Chondrocyte (in vitro differentiated cells): ENCODE measurements at places on chromosomes 11 and 22. TPM values are rescaled to one million over a fixed set of nuclear protein-coding genes. Genes with fewer than 3 reads are reported as not detected.

The IFITM2 gene
- 100 to 109 TPM (median 107 TPM) in 3 replicates for total RNA-seq

The OR51B4 gene
- not detected in 3 replicates for total RNA-seq

The MS4A6A gene
- not detected in 3 replicates for total RNA-seq

The PDGFD gene
- 0.44 to 5.0 TPM (median 0.45 TPM) in 3 replicates for total RNA-seq

The UBQLN3 gene
- total RNA-seq, result 0.13 to 0.31 TPM in 2 of 3 replicates, not detected in the other

The GSTT2 gene
- total RNA-seq, result not detected in 3 replicates

The RAB38 gene
- total RNA-seq, result not detected in 3 replicates

GRCh38 chr11:122697636-122698167 lies 42.2 kb downstream of the UBASH3B start:
- H3K4me3 ChIP-seq, result no peak overlapping the region
- H3K4me1 ChIP-seq, result peaks cover 6% of the 10 kb centered on the region
- H3K27me3 ChIP-seq, result no peaks in the 10 kb centered on the region
- DNase-seq, result no peak
- no peaks in the 10 kb centered on the region for H3K36me3 ChIP-seq
- no peak overlapping the region for H3K27ac ChIP-seq

DNA sequence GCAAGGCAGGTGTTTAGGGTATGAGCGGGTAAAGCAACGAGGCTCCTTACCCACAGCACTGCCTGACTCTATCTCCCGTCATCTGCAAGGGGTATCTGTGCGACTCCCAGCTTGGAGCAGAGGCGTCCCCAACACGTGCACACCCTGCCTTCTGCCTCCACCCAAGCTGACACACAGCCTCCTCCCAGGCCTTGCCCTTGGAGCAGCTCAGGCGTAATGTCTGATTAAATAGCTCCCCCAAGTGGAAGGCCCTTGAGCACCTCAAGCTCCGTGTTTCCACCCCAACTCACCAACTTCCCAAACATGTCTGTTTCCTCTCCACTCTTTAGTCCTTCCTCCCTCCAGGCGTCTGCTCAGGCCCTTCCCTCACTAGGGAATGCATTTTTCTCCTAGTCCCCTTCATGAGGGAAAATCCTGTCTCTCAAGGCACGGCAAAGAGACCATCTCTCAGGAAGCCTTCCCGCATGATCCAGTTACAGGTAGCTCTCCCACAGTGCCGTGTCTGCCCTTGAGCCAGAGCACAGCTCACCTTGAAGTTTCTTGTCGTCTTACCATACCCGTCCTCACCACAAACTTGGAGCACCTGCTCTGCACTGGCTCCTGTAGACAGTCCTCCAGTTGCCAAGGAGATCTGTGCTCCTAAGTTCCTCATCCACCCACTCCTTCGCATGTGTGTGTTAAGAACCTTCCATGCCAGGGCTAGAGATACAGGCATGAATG lies 15.8 kb downstream of the CYB5R2 start:
- H3K36me3 ChIP-seq, result peaks cover 32% of the 10 kb centered on the region
- no peak overlapping the region for H3K4me3 ChIP-seq
- DNase-seq, result no peak
- no peak overlapping the region for H3K27ac ChIP-seq

- no peak for DNase-seq
- no peaks in the 10 kb centered on the region for H3K27me3 ChIP-seq
- no peak overlapping the region for H3K27ac ChIP-seq
- peaks cover 42% of the 10 kb centered on the region for H3K36me3 ChIP-seq
- no peak overlapping the region for H3K4me3 ChIP-seq
- no peaks in the 10 kb centered on the region for H3K4me1 ChIP-seq
These were observed 9.4 kb downstream of the TUG1 start for GRCh38 chr22:30978304-30978962.

GRCh38 chr11:66454828-66455227 lies 11.9 kb upstream of the PELI3 start:
- H3K4me1 ChIP-seq, result no peaks in the 10 kb centered on the region
- H3K27ac ChIP-seq, result no peak overlapping the region
- no peak overlapping the region for H3K4me3 ChIP-seq
- peaks cover 5% of the 10 kb centered on the region for H3K36me3 ChIP-seq
- no peak for DNase-seq

DNA sequence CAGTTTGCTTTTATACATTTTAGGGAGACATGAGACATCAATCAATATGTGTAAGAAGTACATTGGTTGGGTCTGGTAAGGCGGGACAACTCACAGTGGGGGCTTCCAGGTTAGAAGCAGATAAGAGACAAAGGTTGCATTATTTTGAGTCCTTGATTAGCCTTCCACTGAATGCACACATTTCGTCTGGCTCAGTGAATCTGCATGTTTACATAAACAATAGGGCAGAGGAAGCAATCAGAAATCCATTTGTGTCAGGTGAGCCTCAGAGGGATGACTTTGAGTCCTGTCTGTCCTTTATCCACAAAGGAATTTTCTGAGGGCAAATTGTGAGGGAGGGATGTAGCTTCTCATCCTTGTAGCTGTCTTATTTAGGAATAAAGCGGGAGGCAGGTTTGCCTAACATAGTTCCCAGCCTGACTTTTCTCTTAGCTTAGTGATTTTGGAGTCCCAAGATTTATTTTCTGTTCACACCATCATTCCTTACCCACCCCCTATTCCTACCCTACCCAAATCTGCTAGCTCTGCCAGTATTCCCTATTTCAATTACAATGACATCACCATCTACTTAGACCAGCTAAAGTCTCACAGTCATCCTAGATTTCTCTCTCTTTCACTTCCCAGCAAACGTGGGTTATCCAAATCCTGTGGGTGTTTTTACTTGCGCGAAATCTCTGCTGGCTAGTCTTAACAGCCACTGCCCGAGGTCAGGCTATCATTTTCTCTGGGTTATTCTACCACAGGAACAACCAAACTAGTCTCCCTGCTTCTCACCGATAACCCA lies 2.9 kb downstream of the SC5D start:
- no peak overlapping the region for H3K4me3 ChIP-seq
- DNase-seq, result no peak
- no peaks in the 10 kb centered on the region for H3K36me3 ChIP-seq
- H3K27me3 ChIP-seq, result no peaks in the 10 kb centered on the region
- H3K4me1 ChIP-seq, result peaks cover 42% of the 10 kb centered on the region

DNA sequence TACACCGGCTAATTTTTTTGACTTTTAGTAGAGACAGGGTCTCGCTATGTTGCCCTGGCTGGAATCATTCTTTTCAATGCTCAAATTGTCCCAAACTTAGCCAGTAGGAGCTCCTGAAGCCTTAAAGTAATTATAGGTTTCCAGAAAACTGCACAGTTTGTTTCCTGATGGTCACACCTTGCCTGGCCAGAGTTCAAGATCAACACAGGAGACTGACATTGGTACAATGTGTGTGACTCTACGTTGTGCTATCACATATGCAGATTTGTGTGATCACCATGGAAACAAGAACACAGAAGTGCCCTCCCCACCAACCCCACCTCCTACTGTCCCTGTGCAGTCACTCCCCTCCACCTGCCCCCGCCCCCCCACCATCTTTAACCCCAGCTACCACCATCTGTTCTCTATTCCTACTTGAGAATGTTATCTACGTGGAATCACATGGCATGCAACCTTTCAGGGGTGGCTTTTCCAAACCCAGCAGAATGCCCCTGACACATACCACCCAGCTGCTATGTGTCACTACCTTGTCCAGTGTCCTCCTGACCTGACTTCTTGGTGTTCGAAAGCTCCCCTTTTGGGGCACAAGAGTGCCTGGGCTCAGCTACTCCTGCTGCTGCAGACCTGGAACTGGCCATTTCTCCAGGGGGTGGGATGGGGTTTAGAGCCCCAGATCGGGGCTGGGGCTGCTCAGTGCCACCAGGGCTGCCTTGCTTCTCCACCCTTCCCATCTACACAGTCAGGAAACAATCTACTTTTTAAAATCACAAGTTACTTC lies 6.1 kb upstream of the NAP1L4 start:
- H3K36me3 ChIP-seq, result peaks cover 18% of the 10 kb centered on the region
- no peak overlapping the region for H3K27ac ChIP-seq
- H3K4me1 ChIP-seq, result peaks cover 48% of the 10 kb centered on the region
- no peak overlapping the region for H3K4me3 ChIP-seq
- H3K27me3 ChIP-seq, result no peaks in the 10 kb centered on the region
- DNase-seq, result peak; percentile 21
